Bone marrow (tissue), 2 donors: ENCODE measurements at places on chromosomes 2 and 18.

GRCh38 chr2:24824966-24825882 lies 32.0 kb downstream of the CENPO start:
- peak; percentile 4 for DNase-seq

DNA sequence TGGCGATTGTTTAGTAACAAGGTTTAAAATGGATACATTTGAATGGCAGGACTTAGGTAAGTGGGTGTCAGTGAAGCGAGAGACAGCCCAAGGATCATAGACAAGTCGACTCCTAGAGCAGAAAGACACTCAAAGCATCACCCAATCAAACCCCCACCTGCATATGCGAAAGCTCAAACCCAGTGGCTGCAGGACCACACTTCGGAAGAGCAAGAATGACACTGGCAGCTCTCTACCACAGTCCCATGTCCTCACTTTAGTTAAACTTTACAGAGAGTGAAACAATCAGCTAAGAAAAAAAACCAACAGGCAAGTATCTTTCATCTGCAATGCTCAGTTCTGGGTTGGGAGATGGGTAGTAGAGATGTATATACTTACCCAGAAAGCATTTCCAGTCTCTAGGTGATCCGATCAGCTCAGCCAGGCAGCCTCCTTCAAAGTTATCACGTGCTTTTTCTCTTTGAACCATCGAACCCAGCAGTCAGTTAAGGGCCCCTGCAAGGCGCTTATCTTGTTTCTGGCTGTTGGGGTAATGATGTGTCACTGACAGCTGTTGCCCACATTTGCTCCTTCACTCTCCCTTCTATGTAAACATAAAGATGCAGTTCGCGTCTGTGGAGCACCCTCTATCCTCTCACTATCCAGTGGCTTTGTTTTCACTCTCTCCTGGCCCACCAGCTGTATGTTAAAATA lies 357.5 kb upstream of the ID2 start:
- no peak for DNase-seq

GRCh38 chr18:74511823-74512222 lies 15.7 kb downstream of the CNDP2 start:
- DNase-seq: no peak

GRCh38 chr2:38466876-38467767 lies 90.0 kb upstream of the ATL2 start:
- DNase-seq: no peak

DNA sequence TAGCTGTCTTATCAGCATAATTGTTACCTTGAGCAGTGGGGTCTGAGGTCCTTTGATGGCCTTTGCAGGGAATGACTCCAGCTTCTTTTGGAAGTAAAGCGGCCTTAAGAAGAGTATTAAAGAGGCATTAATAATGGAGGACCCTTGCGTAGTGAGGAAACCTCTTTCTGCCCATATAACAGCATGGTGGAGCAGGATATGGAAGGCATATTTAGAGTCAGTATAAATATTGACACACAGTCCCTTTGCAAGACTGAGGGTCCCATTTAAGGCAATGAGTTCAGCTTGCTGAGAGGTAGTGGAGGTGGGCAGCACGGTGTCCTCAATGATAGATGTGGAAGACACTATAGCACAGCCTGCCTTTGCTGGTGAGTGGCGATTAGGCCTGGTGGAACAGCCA lies 32.7 kb downstream of the NCL start:
- DNase-seq: no peak

DNA sequence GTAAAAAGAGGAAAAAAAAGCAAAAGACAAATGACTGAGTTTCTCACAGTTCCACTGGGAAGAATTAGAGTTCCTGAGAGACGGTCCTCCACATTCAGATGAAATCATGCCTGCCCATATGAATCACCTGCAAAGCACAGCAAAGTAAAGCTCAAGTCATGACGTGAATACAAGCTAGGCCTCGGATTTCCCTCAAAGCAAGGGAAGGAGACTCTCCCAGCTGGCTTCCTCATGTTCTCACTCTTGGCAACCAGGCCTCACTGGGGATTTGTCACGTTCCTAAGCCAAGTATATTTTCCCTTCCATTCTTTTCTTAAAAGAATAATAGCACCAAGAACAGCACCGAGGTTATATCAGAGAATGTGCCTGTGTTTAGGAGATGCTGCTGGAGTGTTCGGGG lies 47.0 kb downstream of the CYP27C1 start:
- DNase-seq: no peak

DNA sequence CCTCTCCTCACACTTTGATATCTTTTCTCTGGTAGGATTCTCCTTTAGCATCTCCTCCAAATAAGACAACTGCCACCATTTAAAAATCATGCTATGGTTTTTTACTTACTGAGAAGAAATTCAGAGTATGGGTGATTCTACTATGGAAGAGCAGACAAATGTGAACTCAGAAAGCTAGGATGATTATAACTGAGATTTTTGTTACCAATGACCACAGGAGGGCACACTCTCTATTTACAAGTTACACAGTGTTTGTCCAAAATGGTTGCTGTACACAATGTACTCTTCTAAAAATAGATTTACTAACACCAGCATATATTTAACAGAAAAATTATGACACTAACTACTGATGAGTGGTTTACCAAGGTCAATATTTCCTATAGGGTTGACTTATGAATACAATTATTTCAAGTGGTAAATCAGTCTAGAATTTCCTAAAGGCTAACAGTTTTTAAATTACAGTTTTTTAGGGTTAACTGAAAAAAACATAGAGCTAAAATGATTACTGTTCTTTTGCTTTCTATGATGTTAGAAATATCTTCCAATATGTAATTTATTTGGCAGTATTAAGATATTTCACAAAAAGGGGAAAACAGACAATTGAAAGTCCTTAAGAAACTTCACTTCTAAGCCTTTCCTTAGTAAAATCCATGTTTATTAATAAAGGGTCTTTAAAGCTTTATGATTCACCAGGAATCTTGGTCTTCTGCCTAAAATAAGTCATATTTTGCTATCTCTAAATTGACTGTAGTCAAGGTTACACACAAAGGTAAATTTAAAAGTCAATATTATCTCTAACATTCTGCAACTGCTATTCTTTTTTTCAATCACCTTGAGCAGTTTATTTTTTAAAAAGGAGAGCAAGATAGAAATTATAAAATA lies 57.2 kb downstream of the MAP4K3 start:
- peak; percentile 61 for DNase-seq

- no peak for DNase-seq
These were observed 50.1 kb downstream of the CD226 start for GRCh38 chr18:69897397-69898108.

DNA sequence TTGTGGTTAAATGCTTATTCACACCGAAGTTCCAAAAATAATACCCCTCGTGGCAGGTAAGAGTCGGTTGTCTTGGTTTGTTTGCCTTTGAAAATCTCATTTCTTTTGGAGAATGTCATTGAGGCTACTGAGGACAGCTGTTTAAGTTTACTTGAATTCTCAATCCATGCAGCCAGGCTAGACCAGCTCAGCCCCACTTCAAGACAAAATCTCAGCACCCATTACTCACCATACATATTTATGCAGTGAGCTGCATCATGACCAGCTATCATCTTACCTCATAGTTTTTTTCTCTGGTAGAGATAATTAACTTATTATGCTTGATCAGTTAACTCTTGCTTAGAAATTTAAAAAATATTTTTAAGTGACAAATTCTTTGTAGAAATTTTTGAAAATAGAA lies 115.9 kb downstream of the HAUS1 start:
- DNase-seq: no peak

- DNase-seq: no peak
These were observed 13.0 kb downstream of the EN1 start for GRCh38 chr2:118834440-118834810.

GRCh38 chr2:52936029-52936428 lies 831.6 kb upstream of the CHAC2 start:
- DNase-seq: no peak

GRCh38 chr18:50011813-50012435 lies 183.0 kb downstream of the MYO5B start:
- no peak for DNase-seq

DNA sequence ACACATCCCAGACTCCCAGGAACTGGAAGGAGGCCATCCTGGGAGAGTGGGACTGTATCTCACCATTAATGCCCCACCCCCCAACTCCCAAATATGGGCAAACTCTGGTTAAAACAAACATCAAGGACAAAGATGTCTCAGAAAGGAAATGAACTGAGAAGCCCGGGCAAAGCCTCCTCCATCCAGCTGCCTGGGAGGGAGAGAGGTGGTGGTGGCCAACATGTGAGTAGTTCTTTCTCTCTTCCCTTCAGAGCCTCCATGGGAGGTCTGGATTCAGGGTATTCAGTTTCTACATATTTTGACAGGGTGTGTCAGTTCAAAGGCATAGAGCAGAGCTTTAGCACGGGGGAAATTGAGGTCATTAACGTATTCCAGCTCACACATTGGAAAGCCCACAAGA lies 57.5 kb downstream of the CXCR4 start:
- DNase-seq: no peak

GRCh38 chr2:128317181-128317898 lies 1.3 kb downstream of the HS6ST1 start:
- peak; percentile 16 for DNase-seq

DNA sequence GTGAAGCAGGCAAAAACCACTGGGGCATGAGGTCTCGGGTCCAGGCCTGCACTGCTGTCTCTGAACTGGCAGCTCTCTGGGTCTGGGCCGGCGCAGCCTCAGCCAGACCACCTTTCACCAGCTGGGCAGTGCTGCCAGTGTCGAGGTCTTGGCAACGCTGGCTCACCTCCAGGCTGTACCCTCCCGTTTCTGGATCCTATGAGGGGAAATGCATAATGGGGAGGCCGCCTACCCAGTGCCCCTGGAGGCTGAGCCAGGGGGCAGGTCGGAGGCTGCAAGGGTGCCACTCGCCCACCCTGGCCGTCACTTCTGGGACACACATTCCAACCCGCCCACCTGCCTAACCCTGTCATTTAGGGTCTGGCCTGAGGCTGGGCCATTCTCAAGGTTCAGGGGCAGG lies 24.6 kb downstream of the KIF1A start:
- no peak for DNase-seq

DNA sequence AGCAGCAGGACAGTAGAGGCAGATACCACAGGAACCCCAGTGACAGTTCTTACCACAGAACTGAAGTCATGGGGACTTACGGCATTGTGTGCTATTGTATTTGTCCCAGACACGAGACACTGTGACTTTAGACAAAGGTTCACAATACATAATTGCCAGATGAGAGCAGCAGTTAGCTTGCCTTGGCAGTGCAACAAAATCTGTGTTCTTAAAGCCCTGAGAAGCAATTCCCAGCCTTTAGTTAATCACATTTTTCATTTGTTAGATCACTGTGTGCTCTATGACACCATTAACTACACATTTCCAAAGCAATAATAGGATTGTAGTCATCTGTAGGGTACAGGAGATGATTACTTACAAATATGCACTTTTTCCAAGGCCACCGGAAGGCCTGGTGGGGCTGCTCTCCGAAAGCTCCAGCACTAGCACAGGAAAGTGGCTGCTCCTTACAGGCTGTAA lies 97.5 kb upstream of the LDLRAD4 start:
- no peak for DNase-seq

DNA sequence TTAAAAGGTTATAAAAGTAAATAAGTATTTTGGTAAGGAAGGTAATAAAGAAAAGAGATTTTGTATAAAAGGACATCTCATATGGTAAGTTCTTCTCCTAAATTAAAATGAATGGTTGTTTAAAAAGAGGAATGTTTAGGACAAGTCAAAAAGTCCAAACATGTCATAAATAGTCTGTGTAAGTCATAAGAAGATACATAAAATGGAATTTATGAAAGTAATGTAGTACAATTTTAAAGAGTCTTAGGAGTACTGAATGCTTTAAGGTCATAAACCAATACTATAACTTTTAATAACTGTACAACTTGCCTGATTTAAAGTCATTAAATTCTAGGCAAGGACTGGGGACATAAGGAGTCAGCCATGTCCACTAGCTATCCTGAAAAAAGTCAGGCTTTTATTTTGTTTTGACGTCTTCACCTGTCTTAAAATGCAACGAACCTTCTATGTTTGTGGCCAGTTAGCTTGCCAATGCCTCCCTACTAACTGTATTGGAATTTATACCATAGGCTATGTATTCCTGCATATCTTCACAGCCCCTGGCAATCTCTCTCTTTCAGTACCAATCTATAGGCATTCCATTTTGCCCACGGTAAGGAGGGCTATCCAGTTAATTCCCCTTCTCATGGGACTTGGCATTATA lies 312.3 kb upstream of the LRRTM4 start:
- DNase-seq: no peak

DNA sequence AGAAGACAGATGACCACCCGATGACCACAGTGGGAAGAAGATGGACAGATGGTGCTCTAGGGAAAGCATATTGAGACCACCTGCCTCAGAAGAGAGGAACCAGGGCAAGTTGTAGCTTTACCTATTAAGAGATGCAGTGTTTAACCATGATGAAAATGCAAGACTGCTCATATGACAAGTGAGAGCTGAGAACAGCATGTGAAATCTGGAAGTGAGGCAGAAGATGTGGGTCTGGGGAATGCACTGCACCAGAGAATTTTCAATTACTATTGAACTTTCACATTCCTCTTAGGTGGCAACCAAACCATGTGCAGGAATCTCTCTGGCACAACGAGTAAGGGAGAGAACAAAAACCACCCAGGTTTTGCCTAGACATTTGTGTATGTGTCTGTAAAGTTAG lies 184.8 kb upstream of the CRIM1 start:
- no peak for DNase-seq

DNA sequence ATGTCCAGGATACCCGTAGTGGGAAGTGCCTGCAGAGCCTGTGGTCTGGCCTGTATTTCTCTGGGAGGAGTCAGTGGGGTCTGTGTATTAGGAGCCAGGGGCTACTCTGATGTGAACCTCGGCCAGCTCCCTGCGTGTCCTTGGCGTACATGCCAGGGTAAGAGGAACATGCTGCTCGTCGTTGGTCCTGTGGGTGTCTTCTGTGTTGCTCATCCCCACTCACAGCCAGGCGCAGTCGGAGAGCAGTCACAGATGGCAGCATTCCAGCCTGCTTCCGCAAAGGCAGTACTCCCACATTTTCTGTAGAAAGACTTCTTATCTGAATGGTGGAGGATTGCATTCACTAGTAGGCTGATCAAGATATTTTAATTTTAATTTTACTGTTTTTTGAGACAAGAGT lies 84.9 kb downstream of the DGKD start:
- no peak for DNase-seq

- DNase-seq: no peak
These were observed 208.0 kb downstream of the GALR1 start for GRCh38 chr18:77457681-77458080.

DNA sequence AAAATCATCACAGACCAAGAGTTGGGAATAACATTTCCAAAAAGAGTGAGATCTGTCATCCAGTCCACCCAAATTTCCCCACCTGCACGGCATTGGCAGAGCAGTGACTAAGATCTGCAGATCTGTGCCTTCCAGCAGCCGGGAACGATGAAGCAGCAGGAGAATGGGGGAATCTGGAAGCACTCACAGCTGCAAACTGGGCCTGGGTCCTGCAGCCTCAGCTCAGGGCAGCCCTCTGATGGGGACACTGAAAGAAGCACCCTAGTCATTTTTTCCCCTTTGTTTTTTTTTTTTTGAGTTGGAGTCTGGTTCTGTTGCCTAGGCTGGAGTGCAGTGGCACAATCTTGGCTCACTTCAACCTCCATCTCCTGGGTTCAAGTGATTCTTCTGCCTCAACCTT lies 4.4 kb upstream of the SAG start:
- no peak for DNase-seq

- DNase-seq: no peak
These were observed 65.4 kb upstream of the FSHR start for GRCh38 chr2:49219741-49220140.
